CD4-positive, alpha-beta T cell treated with Interleukin-12 subunit alpha and Interleukin-12 subunit beta, for 1 hour (primary cell): ENCODE measurements at places on chromosomes 6 and 20.
A peak's percentile ranks its signal among the peaks of the same experiment; 100 is the strongest.

DNA sequence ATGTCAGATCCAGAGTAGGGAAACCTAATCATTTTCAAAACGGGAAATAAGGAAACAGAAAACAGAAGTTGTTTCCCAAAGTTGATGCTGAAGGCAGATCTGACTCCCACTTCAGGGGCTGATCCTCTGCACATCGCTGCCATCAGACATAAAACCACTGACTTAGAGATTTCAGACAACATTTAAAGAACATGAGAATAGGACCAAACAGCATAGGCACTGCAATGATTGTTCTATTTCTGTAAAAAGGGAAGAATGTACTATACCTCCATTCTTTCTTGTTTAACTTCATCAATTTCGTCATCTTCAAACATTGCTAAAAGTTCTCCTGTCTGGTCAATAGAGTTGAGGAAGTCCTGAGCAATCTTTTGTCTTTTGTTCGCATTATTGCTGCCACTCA is 324.7 kb upstream of the RUNX2 start:
- no peak for DNase-seq

- no peak for DNase-seq
These were observed 341.6 kb upstream of the NRSN1 start for GRCh38 chr6:23784301-23784919.

- no peak for DNase-seq
These were observed 270.7 kb upstream of the TFAP2D start for GRCh38 chr6:50442531-50443040.

DNA sequence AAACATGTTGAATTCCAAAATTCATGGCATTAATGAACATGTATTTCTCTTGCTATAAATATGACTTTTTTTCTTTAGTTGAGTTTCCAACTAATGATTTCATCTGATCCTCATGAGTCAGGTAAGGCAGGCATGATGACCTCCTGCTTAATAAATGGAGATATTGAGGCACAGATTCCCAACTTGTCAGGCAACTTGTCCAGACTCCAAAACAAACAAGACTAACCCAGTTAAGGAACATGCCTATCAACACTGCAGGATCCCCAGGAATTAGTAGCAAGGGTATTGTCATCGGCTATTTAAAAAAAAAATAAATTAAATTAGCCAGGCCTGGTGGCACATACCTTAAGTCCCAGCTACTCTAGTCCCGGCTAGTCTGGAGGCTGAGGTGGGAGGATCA is 121.3 kb upstream of the SALL4 start:
- no peak for DNase-seq

DNA sequence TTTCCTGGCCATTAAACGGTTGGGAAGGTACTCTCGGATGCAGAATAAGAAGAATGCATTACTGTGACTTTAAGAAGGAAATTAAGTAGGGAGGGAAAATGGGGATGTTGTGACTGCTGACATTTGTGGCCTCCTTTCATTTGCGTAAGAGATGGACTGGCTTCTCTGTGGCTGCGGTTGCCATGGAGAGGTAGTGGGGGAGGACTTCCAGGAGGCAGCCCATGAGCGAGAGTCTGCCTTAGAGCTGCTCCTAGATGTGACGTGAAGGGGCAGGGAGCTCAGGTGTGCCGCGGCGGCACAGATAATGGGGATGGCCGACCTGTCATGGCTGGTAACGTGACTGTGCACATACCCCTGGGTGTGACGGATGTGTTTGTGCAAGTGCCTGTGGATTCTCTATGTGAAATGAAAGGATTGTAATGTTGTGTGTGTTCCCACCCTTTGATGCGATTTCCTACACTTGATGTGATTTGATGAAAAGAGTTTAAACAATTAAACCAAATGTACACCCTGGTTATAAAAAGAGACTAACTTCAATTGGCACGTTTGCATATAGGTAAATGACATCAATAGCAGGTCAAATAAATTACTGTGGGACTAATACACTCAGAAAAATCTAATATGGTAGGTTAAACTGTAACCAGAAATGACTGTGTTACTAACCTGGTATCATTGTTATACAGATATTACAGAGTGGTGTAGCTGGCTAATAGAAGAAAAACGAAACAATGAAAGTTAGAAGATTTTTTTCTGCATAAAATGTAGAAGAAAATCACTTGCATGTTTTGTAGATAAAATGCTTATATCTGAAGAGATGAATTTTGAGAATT is 48.9 kb downstream of the HIVEP1 start:
- peak; percentile 84 for DNase-seq

- DNase-seq, result no peak
These were observed 4.6 kb upstream of the CAPN11 start for GRCh38 chr6:44154067-44154466.

- no peak for DNase-seq
These were observed 49.2 kb upstream of the HDAC2 start for GRCh38 chr6:114020196-114020595.

GRCh38 chr6:115443825-115444478 is 616.7 kb downstream of the FRK start:
- DNase-seq, result no peak

DNA sequence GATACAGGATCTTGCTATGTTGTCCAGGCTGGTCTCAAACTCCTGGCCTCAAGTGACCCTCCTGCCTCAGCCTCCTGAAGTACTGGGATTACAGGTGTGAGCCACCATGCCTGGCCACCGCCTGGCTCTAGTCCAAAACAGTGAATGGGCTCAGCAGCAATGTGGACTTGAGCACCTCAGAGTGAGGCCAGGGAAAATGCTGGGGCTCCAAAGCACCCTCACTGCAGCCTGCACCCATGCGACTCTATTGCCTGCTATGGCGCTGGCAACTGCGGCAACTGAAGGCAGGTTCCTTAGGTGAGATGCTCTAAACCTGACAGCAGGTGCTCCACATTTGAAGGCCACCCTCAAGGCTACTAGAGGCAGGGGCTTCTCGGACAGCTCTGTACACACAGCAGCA is 26.5 kb downstream of the MAP1LC3A start:
- DNase-seq, result no peak

GRCh38 chr6:102848796-102849195 is 1455.3 kb downstream of the GRIK2 start:
- DNase-seq, result no peak

GRCh38 chr20:23244156-23244915 is 106.3 kb upstream of the NXT1 start:
- DNase-seq, result no peak

DNA sequence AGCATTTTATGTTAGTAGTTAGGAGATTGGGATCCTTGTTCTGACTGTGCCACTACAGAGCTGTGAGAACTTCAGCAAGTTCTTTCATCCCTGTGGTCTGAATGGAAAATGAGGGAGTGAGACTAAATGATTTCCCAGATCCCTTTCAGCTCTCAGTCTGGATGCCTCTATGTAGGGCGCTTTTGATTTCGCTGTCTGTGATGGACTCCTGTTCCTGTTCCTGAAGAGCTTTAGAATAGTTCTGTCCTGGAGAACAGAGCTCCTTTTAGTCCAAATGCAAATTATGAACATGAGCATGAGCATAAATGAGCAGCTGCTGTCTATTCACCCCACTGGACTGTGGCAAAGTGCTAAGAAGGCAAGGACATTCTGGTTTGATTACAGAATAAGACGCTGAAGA is 61.4 kb upstream of the NT5E start:
- DNase-seq, result no peak

GRCh38 chr20:1108437-1108920 is 9.9 kb upstream of the PSMF1 start:
- DNase-seq, result peak; percentile 50

DNA sequence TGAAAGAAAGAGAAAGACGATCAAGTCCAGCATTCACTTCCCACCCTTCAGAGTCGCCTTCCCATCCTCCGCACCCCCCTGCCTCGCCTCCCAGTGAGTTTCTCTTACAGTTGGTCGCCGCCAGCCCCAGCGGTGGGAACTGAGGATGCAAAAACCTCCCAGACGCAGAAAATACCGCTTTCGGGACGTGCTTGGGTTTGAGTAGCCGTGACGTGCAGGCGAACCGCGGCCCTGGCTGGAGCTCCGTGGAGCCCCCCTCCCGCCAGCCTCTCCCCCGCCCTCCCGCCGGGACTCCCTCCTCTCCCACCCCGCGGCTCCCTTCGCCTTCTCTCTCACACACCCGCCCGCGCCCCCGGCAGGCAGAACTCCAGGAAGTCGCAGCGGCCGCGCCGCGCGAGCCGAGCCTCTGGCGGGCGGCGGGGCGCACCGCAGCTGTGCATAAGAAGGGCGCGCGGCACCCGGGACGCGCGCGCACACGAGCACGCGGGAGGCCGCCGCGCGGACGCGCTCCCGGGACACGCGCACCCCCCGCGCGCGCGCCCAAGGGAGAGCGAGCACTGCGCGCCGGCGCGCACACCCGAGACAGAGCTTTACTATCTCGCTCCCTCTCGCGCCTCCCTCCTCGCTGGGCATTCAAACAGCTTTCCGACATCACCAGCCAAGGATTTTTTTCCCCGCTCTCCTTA is at the start of gene ADGRB3:
Gene ADGRB3 (plus strand): TSS at position 557 of the 686 bp plus-strand sequence. CDS start 3,394 bp downstream, outside the sequence.
- DNase-seq, result peak; percentile 26

DNA sequence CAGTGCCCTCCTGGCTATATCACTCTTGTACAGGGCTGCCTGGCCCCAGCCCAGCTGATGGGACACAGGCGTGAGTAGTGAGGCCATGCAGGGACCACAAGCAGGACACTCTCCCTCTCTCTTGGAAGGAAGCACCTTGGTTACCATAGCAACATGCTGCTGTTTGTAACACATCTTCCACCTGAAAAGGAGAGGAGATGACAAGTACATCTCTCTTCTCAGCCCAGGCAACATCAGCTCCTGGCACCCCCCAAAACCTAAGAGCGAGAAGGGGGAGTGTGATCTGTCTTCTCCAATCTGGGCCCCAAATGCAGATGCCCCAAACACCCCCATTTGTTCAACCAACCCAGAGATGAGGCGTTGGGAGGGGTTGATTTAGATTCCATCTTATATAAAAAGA is 49.9 kb downstream of the KCNB1 start:
- no peak for DNase-seq

GRCh38 chr20:10352934-10353824 is 80.8 kb downstream of the MKKS start:
- DNase-seq, result no peak

- no peak for DNase-seq
These were observed 66.9 kb upstream of the RIN2 start for GRCh38 chr20:19691125-19691524.

DNA sequence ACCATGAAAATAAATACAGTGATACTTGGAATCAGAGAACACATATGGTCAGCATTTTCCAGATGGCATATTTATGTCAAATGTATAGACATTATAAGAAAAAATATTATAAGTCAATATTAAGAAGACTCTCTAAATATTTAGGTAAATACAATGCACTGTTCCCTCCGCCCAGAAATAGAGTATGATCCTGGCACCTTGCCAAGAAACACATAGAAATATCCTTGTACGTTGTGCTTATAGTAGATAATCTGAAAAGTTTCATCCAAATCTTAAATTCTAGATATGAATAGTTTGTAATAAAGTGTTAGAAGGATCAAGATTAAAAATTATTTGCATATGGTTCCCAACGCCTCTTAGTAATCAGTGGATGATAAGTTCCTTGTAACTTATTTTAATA is 645.8 kb upstream of the GJE1 start:
- no peak for DNase-seq

GRCh38 chr20:17941087-17941825 is 27.3 kb downstream of the SNX5 start:
- no peak for DNase-seq

GRCh38 chr6:145818796-145819195 is 4.2 kb upstream of the FBXO30 start:
- no peak for DNase-seq

- DNase-seq, result no peak
These were observed 29.5 kb downstream of the RIOK1 start for GRCh38 chr6:7419065-7419464.

- DNase-seq, result no peak
These were observed 18.4 kb downstream of the SLC22A23 start for GRCh38 chr6:3438190-3439167.

- DNase-seq, result no peak
These were observed 51.3 kb upstream of the CITED2 start for GRCh38 chr6:139425780-139426179.

GRCh38 chr6:87393026-87393622 is 14.6 kb upstream of the CFAP206 start:
- peak; percentile 69 for DNase-seq

GRCh38 chr6:116246089-116246488 is 7.8 kb downstream of the TSPYL4 start:
- no peak for DNase-seq

DNA sequence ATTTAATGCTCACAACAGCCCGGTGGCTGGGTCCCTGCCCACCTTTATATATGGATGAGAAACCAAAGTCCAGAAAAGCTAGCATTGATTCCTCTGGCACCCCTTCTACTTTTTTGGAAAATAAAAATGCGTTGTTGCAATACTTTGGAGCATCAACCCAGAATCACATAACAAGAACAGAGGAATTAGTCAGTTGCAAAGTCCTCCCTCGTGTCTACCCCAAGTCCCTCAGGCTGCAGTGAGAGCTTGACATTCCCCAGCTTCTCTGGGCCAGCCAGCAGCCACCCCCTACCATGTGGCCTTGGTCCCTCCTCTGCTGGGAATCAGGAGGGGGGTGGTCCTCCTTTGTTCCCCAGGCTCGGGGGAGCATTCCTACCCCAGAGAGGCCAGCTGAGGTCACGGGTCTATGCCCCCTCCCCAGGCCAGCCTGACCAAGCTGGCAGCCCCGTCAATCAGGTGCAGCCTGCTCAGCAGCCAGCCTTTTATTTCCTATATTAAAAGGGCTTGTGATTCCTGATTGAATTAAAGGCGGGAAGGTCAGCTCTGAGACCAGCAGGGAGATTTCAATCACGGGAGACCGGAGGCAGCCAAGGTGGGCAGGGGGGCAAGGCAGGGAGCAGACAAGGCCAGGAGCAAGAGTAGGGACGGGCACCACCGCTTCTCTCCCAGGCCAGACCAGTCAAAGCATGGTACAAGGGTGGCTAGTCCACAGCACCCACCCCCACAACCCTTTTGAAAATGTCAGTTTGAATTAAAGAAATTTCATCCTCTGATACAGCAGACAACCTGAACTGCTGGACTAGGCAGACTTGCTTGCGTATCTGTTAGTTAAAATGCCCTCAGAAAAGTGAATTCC is 158.9 kb downstream of the MRPL14 start:
- no peak for DNase-seq

DNA sequence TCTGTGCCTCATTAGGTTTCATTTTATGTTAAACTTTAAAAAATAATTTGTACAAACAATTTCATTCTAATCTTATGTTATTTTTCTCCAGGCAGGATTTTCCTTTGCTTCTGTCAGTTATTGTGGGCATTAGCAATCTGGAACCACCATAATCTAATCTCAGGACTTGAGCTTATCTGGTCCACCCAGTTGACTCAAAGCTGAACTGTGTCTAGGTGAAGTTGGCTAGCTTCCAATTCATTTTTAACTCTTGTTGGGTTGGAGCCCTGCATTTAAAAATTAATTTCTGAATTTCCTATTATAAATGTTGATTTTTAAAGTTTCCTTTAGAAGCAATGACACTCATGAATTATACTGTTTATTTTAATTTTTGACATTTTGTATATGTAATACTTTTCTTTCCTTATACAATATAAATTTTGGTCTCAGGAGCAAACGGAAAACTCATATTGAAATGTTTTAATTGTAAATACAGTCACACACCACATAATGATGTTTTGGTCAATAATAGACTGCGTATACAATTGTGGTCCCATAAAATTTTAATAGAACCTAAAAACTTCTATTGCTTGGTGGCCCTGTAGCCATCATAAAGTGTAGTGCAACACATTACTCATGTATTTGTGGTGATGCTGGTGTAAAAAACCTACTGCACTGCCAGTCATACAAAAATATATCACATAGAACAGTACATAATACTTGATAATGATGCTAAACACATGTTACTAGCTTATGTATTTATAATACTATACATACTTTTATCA is 121.3 kb downstream of the CLVS2 start:
- DNase-seq, result no peak
